ENCODE measurements at places on chromosomes 12 and 14.

DNA sequence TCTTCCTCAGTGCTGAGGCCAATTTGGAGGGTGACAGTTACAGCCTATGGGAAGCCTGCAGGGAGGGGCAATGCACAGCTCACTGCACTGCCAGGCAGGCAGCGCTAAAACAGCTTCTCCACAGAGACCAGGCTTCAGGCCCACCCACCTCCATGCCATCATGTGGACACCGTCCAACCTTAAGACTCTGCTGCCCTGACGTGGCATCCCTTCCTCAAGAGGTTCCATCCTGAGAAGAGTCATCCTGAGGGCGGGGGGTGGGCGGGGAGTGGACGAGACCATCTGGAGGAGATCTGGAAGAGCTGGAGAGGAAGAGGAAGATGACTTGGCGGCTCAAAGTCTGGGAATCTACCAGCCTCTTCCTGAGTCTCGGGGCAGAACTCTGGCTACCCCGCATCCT lies 8.4 kb upstream of the ACVRL1 start:
- no peak for DNase-seq

- DNase-seq: no peak
These were observed 64.2 kb downstream of the RASSF3 start for GRCh38 chr12:64674367-64674922.

DNA sequence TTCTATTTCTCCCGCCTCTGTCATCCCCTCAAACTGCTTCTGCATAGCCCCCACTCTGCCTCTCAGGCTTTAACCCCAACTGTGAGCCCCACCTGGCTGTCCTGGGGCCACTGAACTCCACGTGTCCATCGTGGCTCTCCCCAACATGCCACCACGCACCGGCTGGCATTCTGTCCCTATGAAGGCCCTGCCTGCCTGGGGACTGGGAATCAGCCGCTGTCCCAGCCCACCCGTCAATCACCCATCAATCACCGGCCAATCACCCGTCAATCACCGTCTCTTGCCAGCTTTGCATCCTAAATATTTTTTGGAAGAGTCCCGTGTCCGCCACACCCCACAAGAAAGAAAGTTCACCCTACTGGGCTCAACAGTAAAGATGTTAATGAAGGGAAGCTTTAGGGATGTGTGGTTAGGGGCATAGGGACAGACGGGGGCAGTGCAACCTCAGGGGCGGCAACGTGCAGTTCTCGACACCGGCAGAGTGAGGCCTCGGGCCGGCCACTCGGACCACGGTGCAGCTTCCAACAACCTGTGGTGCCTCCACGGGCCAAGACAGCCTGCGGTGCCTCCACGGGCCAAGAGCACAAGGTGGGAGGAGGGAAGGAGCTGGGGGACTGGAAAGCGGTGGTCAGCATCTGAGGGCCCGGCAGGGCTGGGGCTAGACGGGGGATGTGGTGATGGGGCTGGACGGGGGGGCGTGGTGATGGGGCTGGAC lies 85.6 kb downstream of the GALNT9 start:
- no peak for DNase-seq

- peak; percentile 55 for DNase-seq
These were observed 484 bp downstream of the MIS18BP1 start for GRCh38 chr14:45252366-45253069.

GRCh38 chr12:81329085-81329484 lies 251.2 kb downstream of the ACSS3 start:
- DNase-seq: peak; percentile 13

DNA sequence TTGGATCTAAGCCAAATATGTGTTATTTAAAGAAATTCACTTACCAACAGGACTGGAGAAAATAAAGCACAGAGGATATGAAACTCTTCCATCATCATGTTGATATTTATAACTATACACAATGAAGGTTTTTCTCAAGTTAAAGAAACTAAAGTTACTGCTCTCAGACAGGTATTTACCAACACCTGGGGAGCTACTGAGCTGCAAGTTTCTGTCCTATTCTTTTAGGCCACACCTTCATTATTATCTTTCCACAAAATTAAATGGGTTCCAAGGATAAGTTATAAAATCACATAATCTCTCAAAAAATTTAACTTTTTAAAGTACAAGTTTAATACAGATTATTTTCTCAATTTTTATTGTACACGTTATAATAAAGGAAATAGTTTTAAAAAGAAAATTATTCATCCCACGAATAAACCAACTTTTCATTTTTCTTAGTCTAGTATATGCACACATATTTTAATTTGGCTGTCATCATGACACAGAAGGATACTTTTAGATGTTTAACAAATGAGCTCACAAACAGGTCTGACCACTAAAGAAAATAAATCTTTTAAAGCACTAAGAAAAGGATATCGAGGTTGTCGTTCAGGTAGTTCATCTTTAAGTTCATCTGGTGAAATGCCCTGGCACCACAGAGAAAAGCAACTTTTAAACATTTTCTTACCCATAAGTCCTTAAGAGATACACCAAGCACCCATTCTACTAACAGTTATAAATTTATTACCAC lies 7.8 kb downstream of the GMFB start:
- no peak for DNase-seq

- DNase-seq: no peak
These were observed 15.0 kb upstream of the TMTC2 start for GRCh38 chr12:82671673-82672195.

DNA sequence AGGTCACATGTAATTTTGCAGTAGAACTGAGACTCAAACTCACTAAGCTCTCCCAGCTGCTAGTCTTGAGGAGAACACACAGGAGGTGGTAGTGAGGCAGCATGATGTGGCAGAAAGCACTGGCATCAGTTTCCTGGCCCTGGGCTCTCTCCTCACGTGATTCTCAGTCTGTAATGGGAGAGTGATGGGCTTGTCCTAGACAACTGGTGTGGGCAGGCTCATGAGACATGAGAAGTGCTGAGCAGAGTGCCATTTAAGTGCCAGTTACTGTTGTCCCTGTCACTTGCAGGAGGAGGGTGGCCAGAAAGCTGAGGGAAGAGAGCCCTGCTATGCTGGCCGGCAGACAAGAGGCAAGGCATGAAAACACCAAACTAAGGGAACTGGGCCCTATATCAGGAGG lies 48.5 kb upstream of the OVCH1 start:
- DNase-seq: no peak

DNA sequence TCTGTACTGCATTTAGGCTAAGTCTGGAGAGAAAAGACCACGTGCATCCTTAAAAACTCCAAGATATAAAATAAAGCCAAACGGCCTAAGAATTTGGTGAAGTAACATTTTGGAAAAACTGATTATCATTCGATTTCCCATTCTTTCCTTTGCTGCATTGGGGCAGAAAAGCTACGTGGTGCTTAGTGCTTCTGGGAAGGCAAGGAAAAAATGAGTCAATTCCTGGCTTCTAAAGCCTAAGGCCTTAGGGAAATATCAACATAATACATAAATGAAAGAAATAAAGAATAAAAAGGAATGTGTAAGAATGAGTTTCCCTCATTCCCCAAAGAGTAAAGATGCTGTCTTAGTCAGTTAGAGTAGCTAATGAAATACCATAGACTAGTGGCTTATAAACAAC lies 520.5 kb downstream of the GLT1D1 start:
- DNase-seq: no peak

- DNase-seq: no peak
These were observed 791 bp upstream of the RNF41 start for GRCh38 chr12:56222531-56222895.

DNA sequence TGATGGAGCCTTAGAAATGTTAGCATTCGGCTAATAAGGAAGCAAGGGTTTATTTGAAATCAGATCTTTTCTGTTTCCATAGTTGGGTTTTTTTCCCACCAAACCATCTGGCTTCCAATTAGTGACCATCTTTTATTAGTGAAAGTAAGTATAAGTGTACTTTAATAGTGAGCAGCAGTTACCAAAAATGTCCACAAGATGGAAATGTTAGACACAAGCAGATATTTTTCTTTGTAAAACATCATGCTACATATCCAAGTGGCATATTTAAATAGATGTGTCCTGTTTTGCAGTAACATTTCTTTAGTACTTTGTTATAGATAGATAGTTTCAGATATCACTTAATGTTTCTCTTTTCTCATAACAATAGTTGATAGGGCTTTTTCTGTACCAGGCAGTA lies 28.8 kb downstream of the YEATS4 start:
- DNase-seq: peak; percentile 28

GRCh38 chr12:130992448-130992847 lies 38.7 kb downstream of the ADGRD1 start:
- DNase-seq: no peak

- DNase-seq: no peak
These were observed 13.5 kb upstream of the GTF2A1 start for GRCh38 chr14:81234278-81234677.

DNA sequence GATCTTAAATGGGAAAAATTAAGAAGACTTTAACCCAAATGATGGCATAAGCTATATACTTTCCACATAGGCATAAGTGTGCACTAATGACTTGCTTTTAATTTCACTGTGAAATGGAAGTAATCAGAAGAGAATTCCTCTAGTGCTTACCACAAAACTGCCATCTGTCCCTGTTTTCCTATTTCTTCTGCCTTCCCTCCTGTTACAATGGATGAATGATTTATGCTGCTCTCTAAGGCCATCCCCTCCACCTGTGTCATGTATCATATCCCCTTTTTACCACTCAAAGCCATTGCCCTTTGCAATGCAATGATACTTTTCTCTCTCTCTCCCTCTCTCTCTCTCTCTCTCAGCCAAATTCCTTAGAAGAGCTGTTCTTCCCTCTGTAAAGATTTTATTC lies 109.1 kb downstream of the C12orf50 start:
- DNase-seq: no peak

- no peak for DNase-seq
These were observed 218.6 kb downstream of the SYT1 start for GRCh38 chr12:79083181-79083580.

- DNase-seq: no peak
These were observed 130.3 kb upstream of the EGLN3 start for GRCh38 chr14:34081101-34081575.

GRCh38 chr12:76820888-76821482 lies 57.1 kb downstream of the ZDHHC17 start:
- peak; percentile 9 for DNase-seq

DNA sequence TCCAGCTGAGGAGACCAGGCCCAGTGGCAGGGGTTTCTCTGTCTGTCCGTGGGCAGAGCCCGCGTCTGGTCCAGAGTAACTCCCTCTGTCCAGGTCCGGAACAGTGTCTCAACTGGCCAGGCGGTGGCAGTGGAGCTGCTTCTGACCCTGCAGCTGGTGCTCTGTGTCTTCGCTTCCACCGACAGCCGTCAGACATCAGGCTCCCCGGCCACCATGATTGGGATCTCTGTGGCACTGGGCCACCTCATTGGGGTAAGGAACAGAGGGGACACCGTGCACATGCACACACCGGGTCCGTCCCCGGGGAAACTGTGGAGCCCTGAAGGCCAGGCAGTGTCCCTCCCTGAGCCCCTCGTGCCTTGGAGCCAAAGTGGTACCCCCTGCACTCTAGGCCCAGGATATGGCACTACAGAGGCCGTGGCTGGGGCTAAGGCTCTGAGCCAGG lies 1.5 kb downstream of the AQP6 start:
- DNase-seq: no peak

- no peak for DNase-seq
These were observed 422.3 kb downstream of the VRK1 start for GRCh38 chr14:97219431-97220017.

- no peak for DNase-seq
These were observed 101.7 kb upstream of the CLEC14A start for GRCh38 chr14:38357557-38357956.

DNA sequence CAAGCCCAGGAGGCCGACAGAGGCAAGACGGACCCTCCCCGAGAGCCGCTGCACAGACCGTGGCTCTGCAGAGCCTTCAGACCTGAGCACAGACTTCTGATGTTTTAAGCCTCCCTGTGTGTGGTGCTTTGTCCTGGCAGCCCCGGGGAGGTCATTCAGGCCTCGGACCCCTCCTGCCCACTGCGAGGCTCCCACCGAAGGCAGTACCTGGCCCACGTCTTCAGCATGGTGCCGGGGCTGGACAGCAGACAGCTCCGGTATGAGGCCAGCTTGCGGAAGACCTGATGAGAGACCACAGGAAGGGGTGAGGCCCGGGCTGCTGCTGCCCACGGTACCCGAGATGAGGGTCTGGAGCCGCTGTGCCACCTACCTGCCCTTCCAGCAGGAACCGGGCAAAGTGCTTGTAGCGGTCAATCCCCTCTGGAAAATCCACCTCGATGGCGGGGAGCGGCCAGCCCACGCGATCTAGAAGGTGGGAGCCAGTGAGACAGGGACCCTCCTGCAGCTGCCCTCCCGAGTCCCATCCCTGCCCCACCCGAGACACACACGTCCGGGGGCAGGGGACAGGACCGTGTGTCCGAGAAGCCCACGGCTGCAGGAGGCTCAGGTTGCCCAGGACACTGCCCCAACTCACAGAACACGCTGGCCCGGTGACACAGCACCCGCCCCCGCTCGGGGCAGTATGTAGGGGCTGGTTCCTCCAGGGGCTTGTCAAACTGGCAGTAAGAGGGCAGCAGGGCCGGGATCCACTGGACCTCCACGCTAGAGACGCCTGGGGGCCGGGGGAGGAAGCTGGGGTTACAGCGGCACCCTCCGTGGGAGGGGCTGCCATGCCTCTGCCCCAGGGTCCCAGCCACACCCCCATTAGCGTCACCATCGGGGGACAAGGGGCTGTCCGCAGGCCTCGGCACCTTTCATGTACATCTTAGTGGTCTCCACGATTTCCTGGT lies 35.6 kb upstream of the UBC start:
- no peak for DNase-seq

DNA sequence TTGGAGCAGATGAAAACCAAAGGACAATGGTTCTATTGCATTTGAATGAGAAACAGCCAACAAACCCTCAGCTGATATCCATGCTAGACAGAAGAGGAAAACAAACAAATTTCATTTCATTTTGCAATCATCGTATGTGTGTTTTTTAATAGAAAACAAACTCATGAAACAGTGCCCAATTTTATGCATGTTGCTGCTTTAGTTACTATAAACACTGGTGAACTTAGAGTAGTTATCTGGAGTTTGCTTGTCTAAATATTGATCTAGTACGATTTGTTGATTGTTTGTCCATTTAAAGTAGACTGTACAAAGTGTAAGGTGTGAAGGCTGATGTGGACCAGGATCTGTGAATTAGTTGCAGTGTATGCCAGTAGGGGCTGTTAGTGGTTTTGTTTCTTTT lies 166.6 kb downstream of the KITLG start:
- no peak for DNase-seq

DNA sequence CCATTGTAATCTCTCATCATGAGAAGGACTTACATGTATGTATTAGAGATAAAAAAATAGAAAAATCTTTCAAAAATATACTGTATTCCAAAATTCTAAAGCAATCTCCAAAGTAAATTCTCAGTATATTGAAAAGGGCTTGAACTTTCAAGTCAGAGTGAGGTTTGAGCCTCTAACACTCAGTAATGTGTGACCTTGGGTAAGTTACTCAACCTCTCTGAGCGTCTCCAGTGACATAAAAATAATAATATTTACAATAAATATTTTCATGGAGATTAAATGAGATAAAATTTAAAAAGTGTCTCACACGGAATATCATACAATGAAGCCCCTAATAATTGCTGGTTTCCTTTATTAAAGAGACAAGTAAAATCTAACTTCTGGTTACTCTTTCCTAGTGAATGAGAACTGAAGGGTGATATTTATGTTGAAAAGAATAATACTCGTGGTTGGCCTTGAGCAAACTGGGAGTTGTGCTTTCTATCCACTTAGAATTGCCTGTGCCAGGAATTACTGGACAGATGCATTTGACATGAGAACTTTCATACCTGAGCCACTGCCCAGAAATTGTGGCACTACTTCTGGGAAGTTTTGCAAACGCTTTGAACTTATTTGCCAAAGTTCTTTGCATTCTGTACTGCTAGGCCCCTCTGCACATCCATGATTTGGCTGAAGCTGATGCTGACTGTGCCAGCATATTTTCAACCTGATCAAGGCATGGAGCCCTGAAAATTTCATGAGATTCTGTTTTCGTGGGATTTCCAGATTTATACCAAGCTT lies 933.7 kb downstream of the GALC start:
- no peak for DNase-seq

Measured in KBM-7 (cell line).